Fibroblast of lung (primary cell): ENCODE measurements at places on chromosomes 3 and 15.

DNA sequence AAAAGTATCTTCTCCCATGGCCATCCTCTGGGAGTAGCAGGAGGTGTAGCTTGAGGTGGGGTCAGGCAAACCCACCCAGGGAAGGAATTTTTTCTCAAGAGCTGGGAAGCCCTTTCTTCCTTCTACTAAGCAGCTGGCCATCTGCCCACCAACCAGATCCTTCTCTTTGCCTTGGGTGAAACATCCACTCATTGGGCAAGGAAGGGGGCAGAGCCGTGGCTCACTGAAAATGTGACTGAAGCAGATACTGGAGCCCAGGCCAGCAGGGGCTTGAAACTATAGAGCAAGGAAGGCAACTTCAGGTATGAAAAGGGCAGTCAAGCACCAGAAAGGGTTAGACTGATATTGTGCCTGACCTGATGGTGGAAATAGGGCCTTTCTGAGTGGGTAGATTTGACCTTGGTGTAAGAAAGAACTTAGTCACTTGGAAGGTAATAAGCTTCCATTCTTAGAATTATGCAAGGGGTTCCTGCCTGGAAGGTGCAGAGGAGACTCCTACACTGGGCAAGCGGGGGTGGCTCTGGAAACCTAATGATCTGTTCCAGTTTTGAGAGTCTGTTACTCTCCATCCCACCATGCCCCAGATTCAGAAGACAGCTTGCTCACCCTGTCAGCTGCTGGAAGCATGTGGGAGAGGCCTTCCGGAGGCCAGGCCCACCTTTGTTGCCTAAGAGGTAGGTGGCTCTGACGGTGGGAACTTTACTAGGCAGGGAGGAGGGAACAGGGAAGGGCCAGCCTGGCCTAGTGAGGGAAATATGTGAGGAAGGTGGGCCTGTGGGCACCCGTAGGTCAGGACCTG lies 22.0 kb upstream of the PLA2G4E start:
- no peak for DNase-seq

GRCh38 chr15:101115786-101116680 lies 135.8 kb downstream of the CHSY1 start:
- peak; percentile 72 for DNase-seq

DNA sequence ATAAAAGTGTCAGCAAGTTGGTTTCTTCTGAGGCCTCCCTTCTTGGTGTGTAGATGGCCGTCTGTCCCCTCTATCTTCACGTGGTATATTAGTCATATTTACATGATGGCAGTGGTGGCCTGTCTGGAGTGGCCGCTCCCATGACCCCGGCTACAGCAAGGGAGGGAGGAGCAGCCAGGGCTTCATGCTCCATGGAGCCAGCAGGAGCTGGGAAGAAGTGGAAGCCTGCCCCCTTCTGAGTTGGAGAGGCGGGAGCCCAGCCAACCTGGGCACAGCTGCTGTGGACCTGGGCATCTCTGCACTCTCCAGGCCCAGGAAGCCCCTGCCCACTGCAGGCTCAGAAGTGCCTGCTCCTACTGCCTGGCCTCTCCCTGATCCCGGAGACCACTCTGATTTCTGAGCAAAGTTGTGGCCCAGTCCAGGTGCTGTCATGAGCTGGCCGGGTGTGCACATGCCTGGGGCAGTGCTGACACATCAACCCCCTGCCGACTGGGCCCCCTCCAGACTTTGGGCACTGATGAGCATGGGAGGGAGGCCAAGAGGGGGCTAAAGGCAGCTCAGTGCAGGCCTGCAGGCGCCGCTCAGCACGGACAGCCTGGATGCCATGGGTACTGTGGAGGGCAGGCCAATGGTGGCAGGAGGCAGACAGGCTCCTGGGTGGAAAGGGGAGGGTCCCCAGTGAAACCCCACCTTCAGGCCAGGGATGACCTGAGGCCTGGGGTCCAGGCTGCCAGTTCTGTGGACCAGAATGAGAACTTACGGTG lies 84.8 kb downstream of the SERPINI1 start:
- no peak for DNase-seq

- no peak for DNase-seq
Observed at GRCh38 chr3:71456826-71457225, 126.7 kb downstream of the FOXP1 start.

- DNase-seq, result no peak
Observed at GRCh38 chr3:59499000-59499399, 449.2 kb upstream of the CFAP20DC start.

DNA sequence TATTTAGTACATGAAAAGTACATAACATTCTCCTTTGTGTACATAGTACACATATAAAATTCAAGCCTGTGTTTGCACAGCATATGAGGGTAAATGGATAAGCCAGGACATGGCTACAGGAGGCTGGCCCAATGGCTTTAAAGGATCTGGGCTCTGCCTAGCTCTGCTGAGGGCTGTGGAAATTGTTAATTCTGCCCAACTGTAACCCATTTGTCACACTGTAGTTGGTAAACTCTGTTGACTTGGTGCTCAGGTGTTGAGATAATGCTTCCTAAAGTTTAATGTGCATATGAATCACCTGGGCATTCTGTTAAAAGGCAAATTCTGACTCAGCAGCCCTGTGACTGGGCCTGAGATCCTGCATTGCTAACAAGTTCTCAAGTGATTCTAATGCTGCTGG lies 196.5 kb upstream of the ZPLD1 start:
- no peak for DNase-seq

GRCh38 chr3:81741216-81741615 lies 20.2 kb downstream of the GBE1 start:
- DNase-seq, result peak; percentile 56

GRCh38 chr15:79967298-79968182 lies 3.5 kb downstream of the BCL2A1 start:
- DNase-seq, result no peak

- DNase-seq, result no peak
Observed at GRCh38 chr15:89330119-89330518, 4.5 kb downstream of the POLG start.

GRCh38 chr3:117853923-117854668 lies 1144.5 kb downstream of the TUSC7 start:
- DNase-seq, result peak; percentile 87

DNA sequence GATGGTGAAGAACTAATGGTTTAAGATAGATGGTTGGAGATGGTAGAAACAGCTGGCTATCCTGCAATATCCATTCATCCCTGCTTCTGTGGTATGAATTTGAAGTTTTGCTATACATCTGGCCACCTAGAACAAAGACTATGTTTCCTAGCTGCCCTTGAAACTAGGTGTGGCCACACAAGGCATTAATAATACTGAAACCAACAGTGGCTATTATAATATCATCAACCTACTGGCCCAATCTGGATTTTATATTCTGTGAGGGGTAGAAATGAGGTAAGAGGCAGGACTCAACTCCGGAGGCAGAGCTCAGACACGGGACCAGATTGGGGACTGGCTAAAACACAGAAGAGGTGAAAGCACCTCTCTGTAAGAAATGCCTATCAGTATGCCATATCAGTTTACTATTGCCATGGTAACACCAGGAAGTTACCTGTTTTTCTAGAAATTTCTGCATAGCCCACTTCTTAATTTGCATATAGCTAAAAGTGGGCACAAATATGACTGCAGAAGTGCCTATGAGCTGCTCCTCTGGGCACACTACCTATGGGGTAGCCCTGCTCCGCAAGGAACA lies 8.4 kb downstream of the IFT80 start:
- DNase-seq, result no peak

- DNase-seq, result peak; percentile 14
Observed at GRCh38 chr3:143643905-143644304, 204.4 kb downstream of the SLC9A9 start.

DNA sequence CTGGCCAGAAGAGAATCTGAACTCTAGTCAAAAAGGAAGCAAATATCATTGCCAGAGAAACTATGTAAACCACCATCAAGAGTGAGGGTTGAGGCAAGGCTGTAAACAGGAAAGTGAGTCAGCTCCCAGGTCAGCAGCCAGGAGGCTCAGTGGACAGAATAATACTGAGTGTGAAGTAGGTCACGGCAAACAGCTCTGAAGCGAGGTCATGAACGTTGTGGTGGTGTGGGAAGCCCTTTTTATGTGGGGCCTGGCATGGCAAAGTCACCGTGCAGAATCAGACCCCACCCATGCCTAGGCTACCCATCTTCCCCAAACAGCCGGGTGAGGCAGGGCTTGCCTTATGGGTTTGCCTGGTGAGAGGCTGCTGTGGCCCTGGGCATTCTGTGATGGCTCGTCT lies 43.9 kb downstream of the THBS1 start:
- DNase-seq, result peak; percentile 93
